CD4-positive, alpha-beta T cell treated with Interferon gamma for 1 hour (primary cell): ENCODE measurements at places on chromosomes 2 and 18.

DNA sequence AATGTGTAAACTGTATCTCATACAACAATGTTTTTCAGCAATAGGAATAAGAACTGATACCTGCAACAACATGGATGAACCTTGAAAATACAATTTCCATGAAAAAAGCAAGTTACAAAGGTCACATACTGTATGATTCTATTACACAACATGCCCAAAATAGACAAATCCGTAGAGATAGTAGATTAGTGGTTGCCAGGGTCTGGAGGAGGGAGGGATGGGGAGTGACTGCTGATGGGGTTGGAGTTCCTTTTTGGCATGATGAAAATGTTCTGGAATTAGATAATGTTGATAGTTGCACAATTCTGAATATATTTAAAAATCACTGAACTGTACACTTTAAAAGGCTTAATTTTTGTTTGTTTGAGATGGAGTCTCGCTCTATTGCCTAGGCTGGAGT is 33.8 kb downstream of the UBXN4 start:
- no peak for DNase-seq

GRCh38 chr2:102735416-102736109 is 26.3 kb upstream of the TMEM182 start:
- no peak for DNase-seq

DNA sequence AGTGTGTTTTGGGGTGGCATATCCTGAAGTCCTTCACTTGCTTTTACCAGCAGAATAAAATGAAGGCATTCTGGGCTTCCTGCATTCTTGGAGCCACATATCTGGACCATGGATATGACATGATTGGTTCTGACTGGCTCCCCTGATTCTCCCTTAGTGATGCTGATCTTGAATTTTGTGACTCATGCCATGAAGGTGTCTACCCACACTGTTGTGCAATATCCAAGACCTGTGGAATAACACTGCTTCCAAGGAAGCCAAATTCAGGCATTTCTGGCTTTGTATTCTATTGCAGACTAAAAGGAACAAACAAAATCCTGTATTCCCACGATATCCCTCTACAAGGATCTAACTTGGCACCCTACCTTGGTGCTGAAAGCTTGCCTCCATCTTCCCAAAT is 125.8 kb downstream of the LYPD6B start:
- no peak for DNase-seq

- DNase-seq: no peak
These were observed 896 bp upstream of the AFF3 start for GRCh38 chr2:100143286-100143685.
